H7 (cell line): ENCODE measurements at places on chromosomes 6 and 20.

DNA sequence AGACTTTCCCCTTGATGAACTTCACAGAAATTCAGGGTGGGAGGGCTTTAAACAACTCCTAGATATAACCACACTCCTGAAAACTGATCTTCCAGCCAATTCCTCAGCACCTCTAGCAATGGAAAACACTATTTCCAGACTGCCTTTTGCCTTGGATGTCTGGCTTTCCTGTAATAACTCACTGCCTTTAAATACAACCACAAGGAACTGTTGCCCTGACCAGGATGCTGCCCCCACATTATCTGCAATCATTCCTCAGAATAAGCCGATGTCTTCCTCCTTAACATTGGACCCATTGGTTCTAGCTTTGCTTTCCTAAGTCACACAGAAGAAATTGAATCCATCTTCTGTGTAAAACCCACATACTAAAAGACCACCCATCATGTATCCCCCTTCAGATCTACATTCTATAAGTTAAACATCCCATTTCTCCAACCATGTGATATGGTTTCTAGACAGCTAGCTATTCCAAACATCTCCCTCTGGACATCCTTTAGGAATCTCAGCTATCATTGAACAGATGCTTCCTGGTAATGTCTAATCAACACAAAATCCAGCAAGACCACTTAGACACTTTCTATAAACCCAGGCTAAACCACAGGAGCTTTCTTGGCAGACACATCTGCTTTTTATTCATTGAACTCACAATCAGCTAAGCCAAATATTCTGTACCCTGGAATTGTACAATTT lies 95.9 kb upstream of the KCNQ5 start:
- DNase-seq = no peak

GRCh38 chr6:80454661-80455365 lies 348.3 kb downstream of the BCKDHB start:
- no peak for DNase-seq

GRCh38 chr6:47716207-47716606 lies 17.8 kb downstream of the ADGRF4 start:
- no peak for DNase-seq

DNA sequence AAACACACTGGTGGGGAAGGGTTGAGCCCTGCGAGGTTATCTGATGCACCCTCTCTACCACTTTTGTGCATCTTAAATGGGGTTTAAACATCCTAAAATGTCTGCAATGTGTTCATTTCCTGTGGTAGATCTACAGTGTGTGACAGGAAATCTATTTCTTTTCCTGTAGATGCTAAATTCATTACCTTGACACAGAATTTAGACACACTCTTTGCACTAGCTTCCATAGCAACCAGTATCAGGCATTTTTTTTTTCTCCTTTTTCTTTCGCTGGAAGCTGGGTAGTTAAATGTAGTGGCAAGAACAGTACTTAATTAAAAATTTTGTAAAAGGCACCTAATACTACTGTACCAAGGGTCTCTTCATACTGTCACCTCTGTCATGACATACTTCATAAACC lies 141.1 kb downstream of the RFPL4B start:
- DNase-seq = no peak

DNA sequence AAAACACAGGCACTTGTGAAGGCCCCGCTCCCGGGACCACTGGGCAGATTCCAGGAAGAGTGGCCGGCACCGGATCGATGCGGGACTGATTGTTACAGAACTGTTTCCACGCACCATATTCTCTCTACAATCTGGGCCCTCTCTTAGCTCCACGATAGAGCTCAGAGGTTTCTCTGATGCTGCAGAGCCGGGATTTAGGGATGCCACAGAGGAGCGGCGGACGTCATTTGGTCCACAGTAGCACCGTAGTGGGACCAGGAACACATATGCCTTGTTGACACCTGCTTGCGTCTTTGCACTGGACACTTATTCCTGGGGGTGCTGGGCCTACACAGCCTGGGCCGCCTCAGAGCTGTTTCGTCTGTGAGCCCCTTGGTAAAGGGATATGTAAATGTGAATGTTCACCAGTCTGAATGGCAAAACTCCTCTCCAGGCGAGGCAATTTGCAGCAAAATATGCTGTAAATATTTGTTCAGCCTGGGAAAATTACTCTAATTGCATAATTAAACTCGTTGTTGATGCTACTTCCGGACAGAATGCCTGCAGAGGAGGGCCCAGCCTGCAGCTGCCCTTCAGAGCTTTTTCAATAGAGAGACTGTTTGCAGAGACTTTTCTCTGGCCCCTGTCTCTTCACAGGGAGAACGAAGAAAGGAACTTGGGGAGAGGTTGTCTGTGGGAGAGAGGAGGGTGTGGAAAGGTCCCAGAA lies 9.4 kb downstream of the PCK1 start:
- DNase-seq = no peak

GRCh38 chr6:151349651-151350270 lies 41.6 kb downstream of the ZBTB2 start:
- no peak for DNase-seq
